ENCODE measurements at places on chromosomes 7 and 10. TPM values are rescaled to one million over a fixed set of nuclear protein-coding genes. Genes with fewer than 3 reads are reported as not detected.

IL6 gene
- polyA plus RNA-seq, result 13.6 TPM

HKDC1 gene
- 0.06 TPM for polyA plus RNA-seq

UTF1 gene
- not detected for polyA plus RNA-seq

IQUB gene
- 0.10 TPM for polyA plus RNA-seq

HOXA7 gene
- not detected for polyA plus RNA-seq

INPP5A gene
- 12.9 TPM for polyA plus RNA-seq

NEUROG3 gene
- polyA plus RNA-seq, result not detected

IGFBP1 gene
- polyA plus RNA-seq, result not detected

VAX1 gene
- polyA plus RNA-seq, result not detected

MICU1 gene
- 24.6 TPM for polyA plus RNA-seq

PRF1 gene
- polyA plus RNA-seq, result not detected

RBM20 gene
- 0.64 TPM for polyA plus RNA-seq

WEE2 gene
- not detected for polyA plus RNA-seq

HGF gene
- 1.5 TPM for polyA plus RNA-seq

SFRP5 gene
- not detected for polyA plus RNA-seq

LAMB1 gene
- polyA plus RNA-seq, result 435 TPM

SH3PXD2A gene
- 2.5 TPM for polyA plus RNA-seq

SPDYE9 gene
- polyA plus RNA-seq, result not detected

CTBP2 gene
- 69.7 TPM for polyA plus RNA-seq

TDRD1 gene
- not detected for polyA plus RNA-seq

ZNF800 gene
- polyA plus RNA-seq, result 8.6 TPM

GNB2 gene
- polyA plus RNA-seq, result 276 TPM

CRYGN gene
- not detected for polyA plus RNA-seq

NOS3 gene
- 0.15 TPM for polyA plus RNA-seq

CD36 gene
- 0.10 TPM for polyA plus RNA-seq

IFIT1B gene
- 0.03 TPM for polyA plus RNA-seq

GBX1 gene
- polyA plus RNA-seq, result not detected

ARL4A gene
- polyA plus RNA-seq, result 6.5 TPM

ATP6V0A4 gene
- polyA plus RNA-seq, result not detected

C10orf53 gene
- polyA plus RNA-seq, result not detected

LRRC4 gene
- polyA plus RNA-seq, result 0.44 TPM

All from SK-N-SH (cell line).